ENCODE measurements at places on chromosomes 16 and 17.
A peak's percentile ranks its signal among the peaks of the same experiment; 100 is the strongest.

DNA sequence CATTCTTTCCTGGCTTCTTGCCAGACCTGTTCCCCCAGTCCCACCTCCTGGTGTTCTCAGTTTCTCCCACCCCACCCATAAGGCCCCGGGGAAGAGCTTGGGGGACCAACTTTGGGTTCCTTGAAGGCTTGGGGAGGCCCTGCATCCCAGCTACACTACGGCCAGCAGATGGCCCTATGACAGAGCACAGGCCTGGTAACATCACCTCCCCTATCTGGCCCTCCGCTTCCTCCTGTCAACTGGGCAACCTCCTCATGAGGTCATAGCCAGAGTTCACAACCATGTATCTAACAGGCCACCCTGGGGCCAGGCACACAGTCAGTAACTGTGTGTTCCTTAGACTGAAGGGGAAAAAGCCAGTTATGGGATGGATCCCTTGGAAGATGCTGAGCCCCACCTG lies 31.4 kb downstream of the MYO15A start:
- DNase-seq, result no peak

GRCh38 chr17:60372790-60373483 lies 19.0 kb downstream of the USP32 start:
- no peak for DNase-seq

- no peak for DNase-seq
Measured at GRCh38 chr16:88733630-88734360, 27.5 kb downstream of the CTU2 start.

- DNase-seq, result no peak
Measured at GRCh38 chr16:10933865-10934264, 8.4 kb downstream of the DEXI start.

DNA sequence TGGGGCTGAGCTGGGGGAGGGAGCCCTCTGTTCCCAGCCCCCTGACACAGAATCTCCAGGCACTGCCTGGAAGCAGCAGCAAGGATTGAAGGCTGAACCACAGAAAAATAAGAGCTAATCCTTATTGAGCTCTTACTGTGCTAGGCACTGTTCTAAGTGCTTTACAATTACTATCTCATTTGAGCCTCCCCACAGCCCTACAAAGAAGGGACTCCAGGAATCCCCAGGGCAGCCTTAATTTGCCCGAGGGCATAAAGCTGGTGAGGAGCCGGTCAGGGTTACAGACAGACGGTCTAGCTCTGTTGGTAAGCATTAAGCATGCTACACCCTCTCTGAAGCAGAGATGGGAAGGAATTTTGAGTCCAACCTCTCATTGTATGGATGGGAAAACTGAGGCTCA lies 7.0 kb downstream of the SAMD14 start:
- no peak for DNase-seq

DNA sequence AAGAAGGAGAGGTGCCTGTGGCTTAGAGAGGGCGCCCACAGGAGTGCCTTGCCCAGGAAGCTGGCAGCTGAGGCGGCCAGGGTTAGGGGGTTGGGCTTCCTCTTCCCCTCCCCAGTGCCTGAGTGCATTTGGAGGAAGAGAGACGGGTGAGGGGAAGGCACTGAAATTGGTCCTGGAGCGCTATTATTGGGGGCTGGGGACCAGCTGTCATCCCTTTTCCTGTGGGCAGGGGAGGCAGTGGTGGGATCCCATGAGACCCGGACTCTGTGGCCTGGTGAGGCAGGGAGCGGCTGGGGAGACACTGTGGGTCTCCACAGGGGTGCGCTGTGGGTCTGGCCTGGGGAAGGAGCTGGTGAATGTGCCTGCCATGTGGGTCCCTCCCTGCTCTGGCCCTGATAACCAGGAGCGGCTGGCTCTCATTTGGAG lies 259.7 kb downstream of the SEC14L1 start:
- peak; percentile 83 for DNase-seq

- DNase-seq, result peak; percentile 61
Measured at GRCh38 chr17:1577182-1577581, 14.6 kb upstream of the PITPNA start.

DNA sequence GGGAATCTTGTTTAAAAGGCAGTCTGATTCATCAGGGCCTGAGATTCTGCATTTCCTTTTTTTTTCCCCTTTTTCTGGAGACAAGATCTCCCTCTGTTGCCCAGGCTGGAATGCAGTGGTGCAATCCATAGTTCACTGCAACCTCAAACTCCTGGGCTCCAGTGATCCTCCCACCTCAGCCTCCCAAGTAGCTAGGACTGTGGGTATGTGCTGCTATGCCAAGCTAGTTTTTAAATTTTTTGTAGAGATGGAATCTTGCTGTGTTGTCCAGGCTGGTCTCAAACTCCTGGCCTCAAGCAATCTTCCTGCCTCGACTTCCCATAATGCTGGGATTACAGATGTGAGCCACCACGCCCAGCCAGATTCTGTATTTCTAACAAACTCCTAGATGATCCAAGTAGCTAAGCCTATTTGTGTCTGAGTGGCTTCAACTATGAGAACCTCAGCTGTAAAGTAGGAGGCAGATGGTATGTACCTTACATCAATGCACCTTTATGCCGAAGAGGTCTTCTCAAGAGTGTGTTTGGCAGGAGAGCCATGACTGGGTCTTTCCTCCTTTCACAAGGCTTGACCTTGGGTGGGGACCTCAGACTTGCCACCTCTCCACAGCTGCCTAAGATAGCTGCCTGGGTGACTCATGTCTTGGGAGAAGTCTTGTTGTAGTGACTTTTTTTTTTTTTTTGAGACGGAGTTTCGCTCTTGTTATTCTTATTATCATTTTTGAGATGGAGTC lies 10.9 kb downstream of the LDAF1 start:
- no peak for DNase-seq

GRCh38 chr17:81030741-81031565 lies 4.0 kb upstream of the BAIAP2 start:
- no peak for DNase-seq

DNA sequence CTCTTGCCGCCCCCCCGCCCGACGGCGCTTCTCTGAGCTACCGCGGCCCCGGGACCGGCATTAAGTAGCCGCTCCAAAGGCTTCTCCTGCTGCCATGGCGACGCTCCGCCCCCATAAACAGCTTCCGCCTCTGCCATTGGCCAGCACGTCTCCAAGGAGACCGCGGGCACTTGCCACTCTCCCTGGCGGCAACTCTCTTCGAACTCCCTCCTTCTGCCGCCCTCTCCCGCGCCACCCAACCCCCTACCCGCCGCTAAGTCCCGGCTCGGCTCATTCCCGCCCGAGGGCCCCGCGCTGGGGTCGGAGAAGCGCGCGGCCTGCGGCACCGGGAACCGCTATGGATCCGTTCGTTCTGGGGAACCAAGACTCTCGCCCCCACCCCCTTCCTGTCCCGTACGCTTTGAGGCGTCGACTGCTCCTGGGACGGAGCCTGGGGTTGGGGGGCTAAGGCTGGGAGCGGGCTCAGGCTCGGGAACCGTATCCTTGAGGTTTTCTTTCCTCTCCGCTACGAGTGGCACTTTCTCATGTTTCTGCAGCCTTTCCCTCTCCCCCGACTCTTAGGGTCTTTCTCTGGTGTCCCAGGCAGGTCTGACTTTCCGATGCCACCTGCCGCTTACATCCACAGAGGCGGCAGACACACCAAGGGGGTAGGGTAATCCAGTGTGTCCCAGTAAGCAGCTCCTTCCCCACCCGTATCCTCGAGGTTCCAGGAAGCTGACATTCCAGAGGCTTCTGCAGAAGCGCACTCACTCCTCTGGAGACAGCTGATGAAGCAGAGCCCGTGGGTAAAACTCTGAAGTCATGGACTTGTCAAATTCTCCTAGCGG lies at the start of gene FOXJ1:
Gene FOXJ1 (minus strand): TSS at position 34 of the 827 bp plus-strand sequence. CDS start 850 bp downstream, outside the sequence.
- peak; percentile 98 for DNase-seq

DNA sequence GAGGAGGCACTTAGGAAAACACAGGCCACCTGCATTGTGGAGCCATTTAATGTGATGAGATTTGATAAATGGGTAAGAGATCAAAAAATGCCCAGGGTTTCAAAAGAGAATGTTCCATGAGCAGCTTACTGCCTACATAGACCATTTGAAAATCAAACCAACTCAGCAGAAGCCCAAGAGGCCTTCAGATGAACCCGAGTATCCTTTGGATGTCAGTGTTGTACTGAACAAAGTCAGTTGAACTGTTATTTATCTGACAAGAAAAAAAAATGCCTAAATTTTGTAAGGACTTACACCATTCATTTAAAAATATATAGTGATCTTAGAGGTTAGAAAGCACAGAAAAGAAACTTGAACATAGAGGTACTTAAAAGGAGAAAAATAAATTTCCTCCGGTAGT lies 381.7 kb downstream of the ZFHX3 start:
- DNase-seq, result no peak

- peak; percentile 56 for DNase-seq
Measured at GRCh38 chr16:87380881-87381280, 2.7 kb downstream of the FBXO31 start.

DNA sequence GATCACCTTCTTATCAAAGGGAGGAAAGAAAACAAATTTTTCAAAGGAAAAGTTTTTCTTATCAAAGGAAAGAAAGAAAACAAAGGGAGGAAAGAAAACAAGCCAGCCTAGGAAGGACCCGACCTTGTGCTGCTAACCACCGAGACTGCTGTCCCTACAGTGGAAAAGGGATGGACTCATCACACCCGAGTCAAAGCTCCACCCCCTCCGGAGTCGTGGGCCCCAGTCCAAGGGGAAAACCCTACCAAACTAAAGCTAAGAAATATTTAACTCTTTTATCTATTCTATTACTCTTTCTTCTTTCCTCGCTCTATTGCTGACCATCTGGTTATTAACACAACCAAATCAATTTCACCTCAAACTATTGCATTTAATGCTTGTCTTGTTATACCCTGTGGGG lies 6.1 kb upstream of the ENDOV start:
- DNase-seq, result peak; percentile 1

GRCh38 chr17:44467108-44467507 lies 36.1 kb downstream of the GPATCH8 start:
- no peak for DNase-seq

DNA sequence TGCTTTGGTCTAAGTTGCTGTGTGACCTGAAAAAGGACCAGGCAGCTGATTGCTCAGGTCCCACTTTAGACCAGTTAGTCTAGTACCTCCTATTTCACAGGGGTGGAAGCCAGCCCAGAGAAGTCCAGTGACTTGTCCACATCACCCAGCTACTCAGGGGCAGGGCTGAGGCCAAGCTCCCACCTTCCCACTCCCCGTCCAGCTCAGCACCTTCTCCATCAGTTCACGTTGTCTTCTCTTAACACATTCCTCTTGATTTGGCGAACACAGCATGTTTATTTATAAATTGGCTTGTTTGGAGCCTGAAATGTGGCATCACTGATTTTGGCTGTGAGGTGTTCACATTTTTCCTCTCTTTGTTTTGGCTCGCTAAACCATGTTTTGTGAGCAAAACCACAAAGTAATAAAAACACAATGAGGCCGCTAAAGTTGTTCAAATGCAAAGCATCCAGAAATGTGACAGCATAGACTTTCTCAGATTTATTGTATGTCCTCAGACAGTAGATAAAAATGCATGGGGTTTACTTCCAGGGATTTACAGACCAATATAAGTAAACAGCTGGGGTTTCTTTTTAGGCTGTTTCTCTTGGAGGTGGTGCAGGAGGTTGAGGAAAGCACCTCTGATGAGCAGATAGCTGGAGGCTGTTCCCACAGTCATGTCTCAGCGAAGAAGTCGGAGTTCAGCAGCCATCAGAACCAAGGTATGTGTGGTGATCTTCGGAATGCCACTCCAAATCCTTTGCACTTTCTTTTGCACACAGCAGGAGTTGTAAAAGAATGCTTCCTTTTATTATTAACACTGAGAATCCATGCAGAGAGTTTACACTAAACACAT lies 88.4 kb downstream of the PLXDC1 start:
- DNase-seq, result no peak

- DNase-seq, result no peak
Measured at GRCh38 chr16:82301146-82301755, 131.2 kb upstream of the MPHOSPH6 start.

GRCh38 chr16:4475880-4476788 lies at the start of gene HMOX2:
HMOX2 (plus strand) TSS chr16:4476398; CDS start chr16:4505525, 29,127 bp downstream.
- DNase-seq, result peak; percentile 98

- DNase-seq, result peak; percentile 88
Measured at GRCh38 chr17:82551779-82552457, 32.4 kb downstream of the FOXK2 start.

- no peak for DNase-seq
Measured at GRCh38 chr17:56203430-56203829, 50.2 kb downstream of the ANKFN1 start.

DNA sequence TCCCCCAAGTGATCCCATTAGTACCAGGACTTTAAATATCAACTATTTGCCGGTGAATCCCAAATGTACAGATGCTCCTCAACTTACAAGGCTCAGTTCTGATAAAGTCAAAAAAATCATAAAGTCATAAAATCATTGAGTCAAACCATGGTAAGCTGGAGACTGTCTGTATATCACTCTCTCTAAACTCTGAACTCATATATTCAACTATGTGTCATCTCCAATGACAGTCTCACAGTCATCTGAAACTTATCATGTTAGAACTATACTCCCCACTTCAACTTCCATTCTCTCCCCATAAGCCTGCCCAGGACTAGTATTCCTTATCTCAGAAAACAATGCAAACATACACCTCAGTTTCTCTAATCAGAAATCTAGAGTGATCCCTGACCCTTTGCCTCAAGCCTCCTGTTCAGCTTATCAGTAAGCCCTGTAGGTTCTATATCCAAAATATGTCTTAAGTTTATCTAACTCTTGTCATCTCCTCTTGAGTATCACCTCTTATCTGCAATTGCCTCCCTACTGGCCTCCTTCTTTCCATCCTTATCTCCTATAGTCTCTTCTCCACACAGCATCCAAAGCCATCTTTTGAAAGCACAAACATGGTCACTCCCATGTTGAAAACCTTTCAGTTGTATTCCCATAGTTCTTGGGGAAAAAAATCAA lies 55.0 kb downstream of the SSH2 start:
- DNase-seq, result no peak

DNA sequence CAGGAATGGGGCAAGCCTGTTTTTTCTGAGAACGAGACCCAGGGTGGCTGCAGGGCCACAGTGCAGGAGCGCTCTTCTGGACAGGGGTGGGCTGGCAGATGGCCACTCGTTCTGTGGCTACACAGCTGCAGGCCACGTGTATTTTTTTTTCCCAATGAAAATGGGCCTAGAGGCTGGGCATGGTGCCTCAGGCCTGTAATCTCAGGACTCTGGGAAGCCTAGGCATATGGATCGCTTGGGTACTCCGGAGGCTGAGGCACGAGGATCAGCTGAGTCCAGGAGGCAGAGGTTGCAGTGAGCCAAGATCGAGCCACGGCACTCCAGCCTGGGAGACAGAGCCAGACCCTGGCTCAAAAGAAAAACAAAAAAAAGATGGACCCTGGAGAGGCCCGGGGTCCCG lies 6.8 kb downstream of the UNKL start:
- no peak for DNase-seq

GRCh38 chr16:29839822-29840221 lies 19.6 kb downstream of the MVP start:
- no peak for DNase-seq
